Mucosa of gallbladder (tissue), 1 donor: ENCODE measurements at places on chromosomes 11 and 22. TPM values are rescaled to one million over a fixed set of nuclear protein-coding genes. Genes with fewer than 3 reads are reported as not detected.

GRCh38 chr22:36234919-36235318, 4.4 kb downstream of the APOL2 start:
- no peak for DNase-seq

The MUC6 gene
- 173 TPM for total RNA-seq

DNA sequence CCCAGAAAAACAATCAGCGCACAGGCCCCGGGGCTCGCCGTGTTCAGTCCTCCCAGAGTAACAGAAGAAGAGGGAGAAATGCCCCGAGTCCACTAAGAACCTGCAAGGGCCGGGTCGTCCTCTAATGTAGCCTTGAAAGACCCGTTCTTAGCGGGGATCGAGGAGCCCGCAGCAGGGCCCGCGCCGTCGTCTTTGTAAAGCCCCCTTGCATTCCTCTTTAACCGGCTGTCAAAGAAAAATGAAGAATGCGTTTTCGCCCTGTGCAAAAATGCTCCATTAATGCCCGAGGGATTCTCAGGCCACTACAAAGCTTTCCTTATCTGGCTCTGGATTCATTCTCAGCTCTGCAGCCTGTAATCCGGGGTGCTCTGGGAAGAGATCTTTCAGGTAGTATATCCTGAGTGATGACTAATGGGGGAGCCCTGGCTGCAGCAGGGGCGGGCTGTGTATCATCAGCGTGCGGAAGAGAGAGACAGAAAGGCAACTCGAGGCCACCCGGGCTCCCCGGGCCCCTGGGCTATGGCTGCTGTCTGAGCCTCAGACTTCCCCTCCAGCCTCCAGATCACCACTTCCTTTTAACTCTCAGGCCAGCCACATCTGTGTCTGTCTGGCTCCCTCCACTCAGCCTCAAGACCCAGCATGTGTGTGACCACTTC, 78.2 kb downstream of the FBLN1 start:
- no peak for DNase-seq

- DNase-seq, result no peak
Observed at GRCh38 chr22:40383905-40384304, 13.5 kb downstream of the SGSM3 start.

GRCh38 chr22:43488031-43488866, 76.4 kb downstream of the MPPED1 start:
- DNase-seq, result no peak

DNA sequence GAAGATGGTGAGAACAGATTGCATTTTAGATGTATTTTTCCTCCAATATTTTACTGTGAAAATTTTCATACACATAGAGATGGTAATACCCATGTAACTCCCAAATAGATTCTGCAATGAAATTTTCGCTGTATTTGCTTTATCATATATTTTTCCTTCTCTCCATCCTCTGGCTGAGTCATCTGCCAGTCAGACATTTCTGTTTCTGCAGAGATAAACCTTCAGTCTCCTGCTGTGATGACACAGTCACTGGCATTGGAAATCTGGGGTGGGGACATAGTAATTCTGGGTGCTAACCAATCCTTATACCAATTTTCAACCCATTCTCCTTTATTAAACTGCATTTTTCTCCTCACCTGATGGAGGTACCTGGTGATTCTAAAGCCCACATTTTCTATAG, 33.7 kb downstream of the SVIP start:
- no peak for DNase-seq

The CARS1 gene
- 39.9 TPM for total RNA-seq
